ENCODE measurements at places on chromosomes 11 and 22.

DNA sequence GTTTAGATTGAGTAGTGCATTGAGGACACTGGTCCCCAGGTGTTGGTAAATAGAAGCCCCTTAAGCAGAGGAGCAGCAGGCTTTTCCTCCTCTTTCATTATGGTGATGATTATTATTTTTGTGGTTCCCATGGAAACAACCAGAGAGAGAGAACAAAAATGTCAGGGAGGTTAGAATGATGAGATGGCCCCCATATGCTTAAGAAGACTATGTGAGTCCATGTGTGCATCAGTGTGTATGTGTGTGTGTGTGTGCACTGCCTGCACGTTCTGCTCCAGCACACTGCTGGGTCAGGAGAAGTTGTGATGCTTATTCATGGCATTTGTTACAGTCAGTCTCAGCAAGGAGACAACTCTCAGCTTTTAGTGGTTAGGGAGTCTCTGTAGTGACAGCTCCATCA lies 724.2 kb downstream of the NTM start:
- DNase-seq, result no peak

- no peak for DNase-seq
These were observed 23.1 kb downstream of the FANCF start for GRCh38 chr11:22602504-22602903.

- DNase-seq, result no peak
These were observed 1.6 kb upstream of the MCAM start for GRCh38 chr11:119318240-119319135.

DNA sequence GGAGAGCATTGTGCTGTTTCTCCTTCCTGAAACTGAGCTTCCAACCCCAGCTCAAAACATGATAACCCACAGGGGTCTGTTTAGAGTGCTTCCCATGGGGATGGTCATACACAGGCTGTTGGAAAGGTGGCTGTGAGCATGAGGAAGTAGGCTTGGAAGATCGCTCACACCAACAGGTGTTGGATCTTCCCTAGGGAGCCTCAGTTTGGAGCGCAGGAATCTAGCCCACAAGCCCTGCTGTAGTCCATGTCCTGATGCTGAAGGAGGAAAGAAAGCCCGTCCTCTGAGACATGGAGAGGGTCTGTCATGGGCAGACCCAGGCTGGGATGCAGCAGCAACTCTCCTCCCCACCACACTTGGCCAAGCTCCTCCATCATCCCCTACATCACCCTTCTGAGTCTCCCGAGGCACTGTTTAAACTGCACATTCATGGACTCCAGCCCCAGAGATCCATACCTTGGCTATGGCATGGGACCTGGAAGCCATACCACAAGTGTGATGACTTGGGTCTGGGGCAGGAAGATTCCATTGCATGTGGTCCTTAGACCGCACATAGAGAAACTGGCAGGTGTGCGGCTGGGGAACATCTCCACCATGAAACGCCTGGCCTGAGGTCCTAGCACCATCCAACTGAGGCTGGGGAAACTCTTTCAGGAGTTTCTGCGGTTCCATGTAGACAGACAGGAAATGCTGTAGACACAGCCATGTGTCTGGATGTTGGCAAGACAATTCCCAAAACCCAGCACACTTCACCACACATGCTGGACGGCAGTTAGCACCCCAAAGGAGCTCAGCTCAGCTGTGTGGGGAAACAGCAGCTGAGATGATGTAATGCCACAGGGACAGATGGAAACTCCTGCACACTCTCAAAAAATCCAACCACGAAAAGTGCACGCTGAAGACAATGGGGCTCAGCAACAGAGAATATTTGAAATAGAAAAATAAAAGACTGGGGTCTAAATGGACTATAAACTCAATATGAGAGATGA lies 27.6 kb upstream of the TTC12 start:
- DNase-seq, result no peak

- DNase-seq, result no peak
These were observed 25.3 kb upstream of the NOX4 start for GRCh38 chr11:89516496-89516895.

- no peak for DNase-seq
These were observed 4.0 kb upstream of the CDKN1C start for GRCh38 chr11:2889362-2890273.

GRCh38 chr11:32081901-32082300 lies 9.0 kb upstream of the RCN1 start:
- DNase-seq, result no peak

DNA sequence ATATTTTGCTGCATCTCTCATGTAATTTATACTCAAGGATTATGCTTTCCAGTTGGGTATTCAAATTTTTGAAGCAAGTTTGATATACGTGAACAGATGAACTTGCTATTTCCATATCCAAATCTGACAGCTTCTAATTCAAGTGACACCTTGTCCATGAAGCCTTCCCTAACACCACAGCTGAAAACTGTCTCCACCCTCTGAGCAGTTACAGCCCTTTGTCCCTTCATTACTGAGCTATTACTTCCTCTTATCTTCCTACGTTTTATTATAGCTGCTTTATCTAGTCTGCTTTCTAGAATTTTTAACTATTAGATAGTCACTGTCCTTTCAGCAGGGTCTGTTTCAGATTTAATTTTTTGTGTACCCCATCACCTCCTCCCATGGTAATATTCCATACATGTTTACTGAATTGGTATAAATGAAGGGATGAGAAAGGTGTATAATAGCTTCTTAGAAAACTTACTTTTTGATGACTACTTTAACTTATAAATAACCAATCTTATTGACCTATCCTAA lies 13.3 kb upstream of the PRSS23 start:
- DNase-seq, result no peak

DNA sequence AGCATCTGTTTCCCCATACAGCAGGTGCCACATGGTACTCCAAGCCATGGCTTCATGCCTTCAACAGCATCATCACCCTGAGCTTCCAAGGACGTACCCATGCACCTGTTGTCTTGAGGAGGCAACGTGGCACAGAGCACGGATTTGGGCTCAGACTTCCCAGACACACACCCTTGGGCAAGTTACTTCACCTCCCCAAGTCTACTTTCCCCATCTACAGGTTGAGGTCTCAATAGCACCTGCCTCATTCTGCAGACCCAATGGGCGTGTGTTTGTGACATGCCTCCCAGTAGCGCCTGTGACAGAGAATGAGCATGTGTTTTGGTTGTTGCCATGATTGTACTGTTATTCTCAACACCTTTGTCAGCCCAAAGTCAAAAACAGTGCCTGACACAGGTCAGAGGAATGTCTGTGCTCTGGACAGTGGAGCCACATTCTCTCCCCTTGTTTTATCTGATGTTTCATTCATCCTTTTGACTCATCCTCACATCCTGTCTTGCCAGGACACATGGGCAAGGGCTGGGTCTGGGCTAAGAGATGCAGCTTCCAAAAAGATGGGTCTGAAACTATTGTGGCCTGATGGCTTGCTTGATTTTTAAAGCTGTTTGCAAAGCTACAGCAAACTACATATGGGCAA lies 53.4 kb upstream of the CCND1 start:
- DNase-seq, result no peak

- DNase-seq, result no peak
These were observed 95.8 kb downstream of the DLG2 start for GRCh38 chr11:85531191-85531897.

DNA sequence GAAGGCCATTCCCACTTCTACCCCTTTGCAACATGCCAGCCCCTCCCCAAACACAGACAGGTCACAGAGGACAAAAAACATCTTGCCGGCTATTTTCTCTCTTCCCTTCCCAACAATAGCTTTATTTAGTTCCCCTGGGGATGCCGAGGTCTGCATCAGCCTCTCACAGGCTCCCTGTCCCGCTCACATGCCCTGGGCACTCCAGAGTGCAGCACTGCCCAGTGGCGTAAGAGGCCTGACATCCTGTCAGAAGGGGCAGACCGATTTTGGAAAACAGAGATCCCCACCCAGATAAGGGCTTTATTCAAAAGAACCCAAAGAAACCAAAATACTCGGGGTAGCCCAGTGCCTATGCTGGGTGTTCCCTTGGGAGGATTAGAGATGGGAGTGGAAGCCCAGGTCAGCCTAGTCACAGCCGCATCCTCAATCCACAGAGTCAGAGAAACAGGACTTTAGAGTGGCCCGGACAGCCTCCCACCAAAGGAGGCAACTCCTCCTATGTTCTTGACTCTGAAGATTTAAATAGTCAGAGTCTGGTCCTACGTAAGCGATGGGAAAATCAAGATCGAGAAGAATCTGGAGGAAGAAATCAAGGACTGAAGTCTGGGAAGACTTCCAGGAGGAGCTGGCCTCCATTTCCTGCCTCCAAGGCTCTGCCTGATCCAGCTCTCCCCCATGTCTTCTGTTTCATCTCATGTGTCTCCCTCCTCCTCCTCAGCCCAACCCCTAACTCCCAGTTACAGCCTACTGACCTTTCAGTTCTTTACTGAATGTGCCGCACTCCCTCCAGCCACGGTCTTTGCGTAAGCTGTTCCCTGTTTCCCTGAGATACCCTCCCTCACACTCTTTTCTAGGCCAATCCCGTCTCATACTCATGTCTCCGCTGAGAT lies 129.3 kb downstream of the FBXO7 start:
- DNase-seq, result no peak

GRCh38 chr11:72497731-72498130 lies 63.4 kb upstream of the CLPB start:
- DNase-seq, result no peak

GRCh38 chr11:72935700-72936099 lies 121.5 kb downstream of the ATG16L2 start:
- DNase-seq, result no peak

- no peak for DNase-seq
These were observed 25.8 kb downstream of the PPME1 start for GRCh38 chr11:74196781-74197486.

- DNase-seq, result no peak
These were observed 14.3 kb downstream of the CD5 start for GRCh38 chr11:61116426-61117167.

GRCh38 chr11:86593833-86594232 lies 78.6 kb downstream of the ME3 start:
- DNase-seq, result no peak

- DNase-seq, result no peak
These were observed 943.7 kb downstream of the METTL15 start for GRCh38 chr11:29051935-29052334.

DNA sequence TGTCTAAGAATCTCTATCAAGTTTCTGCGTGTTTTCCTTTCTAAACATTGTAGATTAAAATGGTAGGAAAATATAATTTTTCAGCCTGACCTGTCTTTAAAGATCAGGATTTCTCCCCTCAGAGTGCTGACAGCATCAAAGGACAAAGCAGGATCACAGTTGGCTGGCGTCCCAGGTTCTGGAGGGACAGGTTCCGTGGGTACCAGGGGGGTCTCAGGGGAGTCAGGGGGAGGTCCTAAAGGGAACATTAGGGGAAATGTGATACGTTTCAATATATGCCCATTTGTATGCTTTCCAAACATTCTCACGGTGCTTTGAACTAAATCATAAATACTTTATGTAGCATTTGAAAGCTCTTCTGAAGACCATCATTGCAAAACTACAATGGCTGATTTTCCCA lies 3.4 kb downstream of the MMP3 start:
- DNase-seq, result no peak

DNA sequence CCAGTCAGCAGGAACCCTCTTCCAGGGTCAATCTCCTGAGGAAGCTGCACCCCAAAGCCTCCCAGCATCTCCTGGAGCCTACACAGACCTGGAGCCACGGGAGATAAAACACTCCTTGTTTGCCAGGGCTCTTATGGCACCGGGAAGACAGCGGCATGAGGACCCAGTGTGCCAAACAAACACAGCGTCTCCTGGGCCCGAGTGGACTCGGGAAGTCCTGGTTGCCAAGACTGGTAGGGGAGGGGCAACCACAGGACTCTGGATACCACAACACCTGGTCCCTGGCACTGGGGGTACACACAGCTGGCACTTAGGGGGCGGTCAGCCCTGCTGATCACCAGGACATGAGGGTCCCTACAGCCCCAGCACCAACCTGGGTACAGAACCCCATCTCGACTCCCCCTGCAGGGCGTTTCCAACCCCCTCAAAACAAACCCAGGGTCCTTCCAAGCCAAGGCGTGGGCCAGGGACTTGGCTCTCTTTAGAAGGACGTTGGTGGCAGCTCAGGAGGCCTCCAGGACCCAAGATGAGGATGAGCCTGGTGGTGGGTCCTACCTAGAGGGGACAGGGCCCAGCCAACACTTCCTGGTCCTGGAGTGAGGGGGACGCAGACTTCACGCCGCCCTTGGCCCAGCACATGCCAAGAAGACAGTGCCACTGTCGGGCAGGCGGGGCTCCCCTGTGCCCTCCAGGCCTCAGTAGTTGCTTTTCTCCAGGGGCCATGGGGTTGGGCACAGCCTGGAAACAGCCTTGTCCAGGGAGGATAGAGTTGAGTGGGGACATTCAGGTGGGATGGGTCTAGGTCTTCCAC lies 85.0 kb downstream of the CELSR1 start:
- no peak for DNase-seq

DNA sequence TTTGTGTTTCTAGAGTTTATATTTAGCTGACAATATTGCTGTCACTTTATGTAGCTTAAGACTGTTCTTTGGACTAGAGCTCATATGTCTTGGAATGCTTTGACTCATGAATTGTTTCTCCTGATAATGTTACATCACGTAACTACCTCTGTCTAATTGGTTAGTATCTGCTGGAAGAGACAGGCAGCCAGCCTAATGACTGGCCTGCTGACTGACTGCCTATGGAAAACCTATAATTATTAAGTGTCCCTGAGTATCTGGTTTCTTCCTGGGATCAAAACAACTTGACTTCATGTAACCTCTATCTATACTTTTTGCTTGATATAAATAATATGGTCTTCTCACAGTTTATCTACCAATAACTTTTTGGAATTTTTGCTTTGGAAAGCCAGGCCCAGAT lies 9.4 kb downstream of the SOX6 start:
- DNase-seq, result no peak

DNA sequence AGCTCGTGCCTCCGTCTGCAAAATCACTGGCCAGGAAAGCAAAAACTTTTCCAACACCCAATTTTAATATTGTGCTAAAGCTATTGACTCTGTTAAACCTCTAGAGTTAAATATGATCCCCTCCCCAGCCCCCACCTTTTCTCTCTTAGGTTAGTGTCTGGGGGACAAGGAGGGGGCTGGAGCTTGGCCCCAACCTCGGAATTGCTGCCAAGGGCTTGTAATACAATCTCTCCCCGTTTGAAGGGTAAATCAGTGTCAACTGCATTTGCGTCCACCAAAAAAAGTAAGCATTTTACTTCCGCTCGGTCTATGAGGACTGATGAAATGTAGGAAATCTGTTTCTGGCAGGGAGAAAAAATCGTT lies at the start of gene GAS2:
GAS2 (plus strand) TSS at position 287 of the 363 bp plus-strand sequence. CDS start 8,259 bp downstream, outside the sequence.
- no peak for DNase-seq

- peak; percentile 62 for DNase-seq
These were observed at the start of gene UNC93B1 for GRCh38 chr11:68003846-68004550. Gene UNC93B1, minus strand, starts transcription at chr11:68004097. Its CDS starts 54 bp downstream, at chr11:68004043.

DNA sequence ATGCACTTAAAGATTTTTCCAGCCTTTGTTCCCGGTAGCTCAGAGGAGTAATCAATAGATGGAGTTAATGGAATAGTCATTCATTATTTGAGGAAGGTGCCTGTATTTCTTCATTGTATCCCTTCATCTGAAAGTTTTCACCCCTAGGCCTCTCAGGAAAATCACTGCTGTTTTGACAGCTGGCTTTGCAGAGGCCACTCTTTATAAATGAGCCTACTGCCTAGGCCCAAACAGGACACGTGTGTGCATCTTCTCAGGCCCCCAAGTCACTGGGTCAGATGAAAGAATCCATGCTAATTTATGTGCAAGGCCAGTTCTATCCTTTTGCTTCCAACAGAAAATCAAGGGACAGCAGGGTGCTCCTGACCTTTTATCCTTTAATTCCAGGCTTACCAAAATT lies 76.8 kb downstream of the MPPED2 start:
- no peak for DNase-seq
